ENCODE measurements at places on chromosomes 5 and 9.

GRCh38 chr9:30628915-30629567 lies 1755.4 kb upstream of the ACO1 start:
- no peak for DNase-seq

DNA sequence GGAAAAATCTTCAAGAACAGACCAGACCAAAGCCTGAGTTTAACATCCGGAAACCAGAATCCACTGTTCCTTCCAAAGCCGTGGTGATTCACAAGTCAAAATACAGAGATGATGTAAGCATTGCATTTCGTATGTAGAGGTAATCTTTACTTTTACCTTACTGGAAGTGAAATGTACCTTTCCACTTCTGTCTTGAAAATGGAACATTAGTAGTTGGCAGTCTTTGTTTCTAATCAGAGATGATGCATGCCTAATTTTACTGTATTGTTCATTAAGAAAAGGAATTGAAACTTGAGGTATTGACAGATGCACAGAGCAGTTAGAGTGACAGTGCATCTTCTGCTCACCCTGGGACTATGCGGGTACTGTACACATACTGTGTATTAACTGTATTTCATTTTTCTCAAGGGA lies 34.6 kb downstream of the HABP4 start:
- no peak for DNase-seq

GRCh38 chr9:68934329-68934644 lies 79.6 kb downstream of the PRKACG start:
- DNase-seq = no peak

- no peak for DNase-seq
These were observed 215.2 kb downstream of the TLE1 start for GRCh38 chr9:81474125-81474524.

DNA sequence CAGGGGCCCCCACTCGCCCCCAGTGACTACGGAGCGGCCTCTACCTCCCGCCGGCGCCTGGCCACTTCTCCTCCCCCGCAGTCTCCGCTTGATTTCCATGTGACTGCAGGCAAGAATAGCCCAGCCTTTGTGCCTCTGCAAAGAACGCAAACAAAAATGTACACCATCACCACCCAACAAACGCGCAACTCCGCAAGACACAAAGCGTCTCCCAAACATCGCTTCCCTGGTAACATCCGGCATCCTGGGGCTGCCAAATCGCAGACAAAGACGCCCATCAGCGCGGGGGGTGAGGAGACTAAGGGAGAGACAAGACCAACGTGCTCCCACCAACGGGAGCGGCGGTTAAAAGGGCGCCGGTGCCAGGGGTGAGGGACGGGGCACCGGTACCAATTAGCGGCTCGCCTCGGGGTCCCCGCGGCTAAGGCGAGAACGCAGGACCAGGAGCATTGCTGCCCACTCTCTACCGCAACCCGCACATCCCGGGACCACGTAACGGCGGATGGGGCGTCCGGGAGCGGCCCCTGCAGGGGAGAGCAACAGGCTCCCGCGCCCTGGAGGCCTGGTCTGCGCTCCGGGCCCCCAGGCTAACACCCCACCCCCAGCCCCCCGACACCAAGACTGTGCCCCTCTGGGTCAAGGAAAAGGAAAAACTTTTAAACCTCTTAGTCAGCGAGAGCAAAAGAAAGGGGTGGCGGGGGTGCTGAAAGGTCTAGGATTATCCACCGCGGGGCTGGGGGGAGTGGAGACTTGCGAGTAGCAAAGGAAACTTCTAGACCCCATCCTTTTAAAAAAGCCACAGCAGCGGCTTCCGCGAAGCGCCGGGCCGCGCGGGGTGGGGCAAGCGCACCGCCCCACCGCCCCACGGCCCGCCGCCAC lies 885 bp downstream of the MPDZ start:
- DNase-seq = no peak

- DNase-seq = no peak
These were observed 62.8 kb downstream of the NPR3 start for GRCh38 chr5:32773944-32774343.

DNA sequence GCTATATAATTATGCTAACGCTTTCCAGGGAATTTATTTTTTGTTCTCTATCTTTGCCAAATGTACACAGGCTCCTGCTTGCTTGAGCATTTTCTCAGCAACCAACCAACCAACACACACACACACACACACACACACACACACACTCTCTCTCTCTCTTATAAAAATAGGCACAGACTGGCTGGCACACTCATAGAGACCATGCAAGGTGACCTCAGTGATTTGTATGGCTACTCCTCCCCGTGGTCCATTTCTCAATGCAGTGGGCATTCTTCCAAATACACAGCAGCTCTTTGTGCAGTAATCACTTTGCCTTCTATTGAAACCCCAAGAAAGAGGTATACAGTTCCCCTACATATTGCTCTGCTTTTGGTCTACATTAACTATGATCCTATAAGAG lies 416.0 kb downstream of the MAN2A1 start:
- no peak for DNase-seq

DNA sequence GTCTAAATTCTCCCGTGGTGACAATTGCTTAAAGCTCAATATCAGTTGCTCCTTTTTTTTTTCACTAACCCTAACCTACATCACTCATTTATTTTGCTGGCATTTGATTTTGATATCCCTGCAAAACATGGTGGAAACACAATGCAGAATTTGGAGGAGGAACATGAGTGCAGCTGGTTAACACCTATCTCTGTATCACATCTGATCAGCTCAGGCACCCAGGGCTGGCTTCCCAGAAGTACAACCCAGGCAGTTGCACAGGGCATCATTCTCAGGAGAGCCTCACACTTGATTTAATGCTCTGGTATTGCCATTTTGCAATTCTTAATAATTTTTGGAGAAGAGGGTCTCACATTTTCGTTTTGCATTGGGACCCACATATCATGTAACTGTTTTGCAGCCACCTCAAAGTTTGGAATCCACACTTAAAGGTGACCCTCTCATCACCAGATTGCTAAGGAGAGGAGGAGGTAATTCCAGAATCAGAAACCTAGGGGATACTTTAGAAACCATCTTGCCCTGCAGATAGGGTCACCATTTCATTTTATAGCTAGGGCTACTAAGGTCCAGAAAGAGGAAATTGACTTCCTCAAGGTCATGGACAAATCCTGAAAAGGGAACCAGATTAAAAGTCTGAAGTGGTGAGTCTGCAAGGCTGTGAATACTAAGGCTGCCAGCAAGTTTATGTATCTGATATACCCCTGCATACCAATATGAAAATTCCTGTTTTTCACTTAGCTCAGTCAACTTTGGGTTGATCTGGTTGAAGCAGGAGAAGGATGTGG lies 19.3 kb upstream of the ADAM19 start:
- no peak for DNase-seq

DNA sequence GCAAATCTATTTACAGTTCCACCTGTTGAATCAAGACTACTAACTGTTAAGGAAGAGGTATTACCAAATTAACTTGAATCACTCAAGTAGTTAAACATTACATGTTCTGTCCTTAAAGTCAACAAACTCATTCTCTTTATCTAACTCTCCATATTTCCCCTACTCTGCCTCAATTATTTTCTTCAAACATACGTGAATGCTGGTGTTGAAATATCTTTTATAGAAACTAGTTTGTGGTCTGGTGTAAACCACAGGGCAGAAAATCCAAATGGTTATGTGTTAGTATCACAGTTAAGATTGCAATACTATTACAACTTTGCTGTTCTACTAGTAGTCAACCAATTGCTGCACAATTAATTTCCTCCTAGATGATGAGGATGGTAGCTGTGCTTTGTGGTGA lies 603.5 kb downstream of the KCTD16 start:
- DNase-seq = no peak

- DNase-seq = no peak
These were observed 245.0 kb downstream of the TAF11L14 start for GRCh38 chr5:17879276-17879675.

DNA sequence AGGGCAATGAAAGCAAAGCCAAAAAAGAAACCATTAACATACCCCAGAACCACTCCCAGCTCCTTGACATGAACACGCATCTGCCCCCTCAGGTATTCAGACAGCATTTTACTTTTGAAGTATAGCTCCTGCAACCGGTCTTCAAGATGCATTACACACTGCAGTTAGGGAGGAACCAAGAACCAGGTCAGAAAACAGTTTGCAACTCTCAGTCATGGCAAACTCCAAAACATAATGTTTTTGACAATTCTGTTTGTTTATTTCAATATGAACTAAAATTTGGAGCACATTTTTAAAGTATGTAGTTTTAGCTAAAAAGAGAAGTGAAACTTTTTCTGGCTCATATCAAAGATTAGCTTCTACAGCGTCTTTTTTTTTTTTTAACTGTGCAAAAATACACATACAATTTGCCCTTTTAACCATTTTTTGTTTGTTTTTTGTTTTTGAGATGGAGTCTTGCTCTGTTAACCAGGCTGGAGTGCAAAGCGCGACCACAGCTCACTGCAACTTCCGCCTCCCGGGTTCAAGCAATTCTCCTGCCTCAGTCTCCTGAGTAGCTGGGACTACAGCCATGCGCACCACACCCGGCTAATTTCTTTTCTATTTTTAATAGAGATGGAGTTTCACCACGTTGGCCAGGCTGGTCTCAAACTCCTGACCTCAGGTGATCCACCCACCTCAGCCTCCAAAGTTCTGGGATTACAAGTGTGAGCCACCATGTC lies 12.2 kb upstream of the RAPGEF6 start:
- DNase-seq = no peak

- DNase-seq = no peak
These were observed 23.6 kb downstream of the TICAM2 start for GRCh38 chr5:115578657-115579056.

DNA sequence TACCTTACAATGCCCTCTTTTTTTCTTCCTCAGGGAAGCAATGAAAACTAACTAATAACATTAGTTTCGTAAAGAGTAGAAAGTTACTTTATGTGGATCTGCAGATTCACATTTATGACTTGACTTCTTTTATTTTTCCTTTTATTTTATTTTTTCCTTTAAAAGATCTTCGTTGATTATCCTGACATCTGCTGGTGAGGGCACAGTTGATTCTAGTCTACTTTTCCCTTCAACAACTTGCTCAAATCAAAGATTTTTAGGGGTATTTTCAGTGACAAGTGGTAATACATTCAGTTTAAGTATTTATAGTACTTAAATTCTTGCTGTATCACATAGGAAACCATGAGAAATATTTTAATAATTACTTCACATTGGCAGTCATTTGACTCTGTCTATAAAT lies 4.9 kb downstream of the EDIL3 start:
- DNase-seq = no peak

DNA sequence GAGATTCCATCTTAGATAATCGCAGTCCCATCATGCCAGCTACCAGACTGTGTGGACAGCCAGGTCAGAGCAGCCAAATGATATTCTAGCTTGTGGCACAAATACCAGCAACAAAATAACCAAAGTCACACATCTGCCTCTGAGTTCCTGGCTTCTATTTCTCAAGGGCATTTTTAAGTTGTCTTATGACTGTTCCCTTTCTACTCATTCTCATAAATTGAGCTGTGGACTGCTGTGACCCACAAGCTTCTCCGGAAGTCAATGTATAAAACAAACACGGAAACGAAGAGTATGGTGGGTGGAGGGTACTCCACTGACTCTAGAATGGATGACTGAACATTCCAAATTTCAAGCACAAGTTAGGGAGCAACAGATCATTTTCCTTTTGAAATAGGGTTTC lies 43.9 kb downstream of the PDCD1LG2 start:
- no peak for DNase-seq

DNA sequence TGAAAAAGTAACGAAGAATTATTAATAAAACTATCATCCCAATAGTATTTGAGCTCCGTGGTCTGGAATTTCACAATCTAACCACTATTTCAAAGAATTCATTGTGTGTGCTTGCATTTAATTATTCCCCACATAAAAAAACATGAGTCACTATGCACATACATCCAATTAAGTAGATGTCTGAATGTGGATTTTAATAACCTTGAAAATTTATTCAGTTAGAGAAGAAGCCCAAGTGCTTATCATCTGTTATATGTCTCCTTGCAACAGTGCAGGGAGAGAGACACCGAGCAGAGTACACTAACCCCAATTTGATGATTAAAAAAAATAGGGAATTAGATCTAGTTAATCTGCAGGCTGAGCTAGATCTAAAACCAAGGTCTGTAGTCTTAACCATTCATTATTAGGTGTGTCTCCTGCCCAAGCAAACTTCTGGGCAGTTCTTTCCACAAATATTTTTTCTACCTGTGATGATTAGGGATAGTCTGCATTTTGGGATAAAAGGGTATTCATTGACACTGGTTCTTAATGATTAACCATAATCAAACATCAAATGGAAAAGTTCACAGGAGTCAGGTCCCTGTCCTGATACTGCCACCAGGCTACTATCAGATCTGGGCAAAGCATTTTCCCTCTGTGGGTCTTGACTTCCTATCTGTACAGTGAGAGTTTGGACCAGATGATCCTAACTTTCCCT lies 164.2 kb downstream of the GRIA1 start:
- DNase-seq = no peak

DNA sequence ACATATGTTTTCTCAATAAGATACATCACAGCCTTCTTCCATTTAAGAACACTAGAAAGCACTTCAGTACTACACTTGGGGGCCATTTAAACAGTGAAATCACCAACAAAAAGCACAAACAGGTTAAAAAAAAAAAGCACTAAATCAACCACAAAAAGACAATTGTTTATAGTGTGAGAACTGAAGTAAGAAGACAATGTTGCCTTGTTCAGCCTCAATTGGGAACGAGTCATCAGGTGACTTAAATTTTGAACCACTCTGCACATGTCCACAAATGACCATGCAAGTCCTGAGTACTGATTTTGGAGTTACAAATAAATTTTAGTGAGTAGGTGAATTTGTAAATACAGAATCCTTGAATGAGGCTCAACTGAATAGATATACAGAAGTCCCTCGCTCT lies 37.2 kb upstream of the HNRNPA0 start:
- no peak for DNase-seq

- no peak for DNase-seq
These were observed 180.5 kb downstream of the CNTLN start for GRCh38 chr9:17315341-17315740.

- DNase-seq = no peak
These were observed 290.5 kb downstream of the BNC2 start for GRCh38 chr9:16579872-16580432.

DNA sequence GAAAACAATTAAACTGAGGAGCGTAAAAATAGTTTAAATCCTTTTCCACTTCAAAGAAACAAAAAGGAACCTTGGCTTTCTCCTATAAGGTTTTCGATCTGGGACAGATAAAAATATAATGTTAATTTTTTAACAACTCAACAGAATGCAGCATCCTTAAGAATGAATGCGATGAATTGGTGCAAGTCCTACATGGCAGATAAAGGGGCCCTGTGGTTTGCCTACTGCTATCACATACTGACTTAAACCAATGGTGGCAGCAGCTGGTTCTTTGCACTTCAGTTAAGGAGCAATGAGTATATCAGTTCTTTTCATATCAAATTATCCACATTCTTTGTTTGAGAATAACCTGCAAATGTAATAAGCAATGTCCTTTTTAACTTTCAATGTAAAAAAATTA lies 12.4 kb upstream of the TYRP1 start:
- DNase-seq = no peak

GRCh38 chr9:116467740-116468351 lies 219.3 kb upstream of the TRIM32 start:
- DNase-seq = no peak

DNA sequence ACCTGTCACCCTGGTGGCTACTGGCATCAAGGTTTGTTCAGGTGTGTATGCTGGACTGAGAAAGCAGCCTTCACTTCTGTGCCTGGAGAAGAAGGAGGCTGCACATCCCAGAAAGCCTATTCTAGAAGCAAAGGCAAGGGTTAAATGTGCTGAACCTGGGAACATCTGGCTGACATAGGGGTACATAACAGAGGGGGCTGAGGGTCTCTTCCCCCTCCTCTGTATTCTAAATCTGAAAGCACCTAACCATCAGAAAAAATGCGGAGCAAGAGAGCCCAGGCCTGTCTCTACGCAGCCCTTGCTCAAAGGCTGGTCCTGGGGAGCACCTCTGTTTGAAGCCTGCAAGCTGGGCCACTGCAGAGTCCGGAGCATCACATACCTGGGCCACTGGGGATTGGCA lies 53.2 kb upstream of the FSTL4 start:
- DNase-seq = no peak
